Ovary (tissue), 10 donors: ENCODE measurements at places on chromosomes 2 and 18.

DNA sequence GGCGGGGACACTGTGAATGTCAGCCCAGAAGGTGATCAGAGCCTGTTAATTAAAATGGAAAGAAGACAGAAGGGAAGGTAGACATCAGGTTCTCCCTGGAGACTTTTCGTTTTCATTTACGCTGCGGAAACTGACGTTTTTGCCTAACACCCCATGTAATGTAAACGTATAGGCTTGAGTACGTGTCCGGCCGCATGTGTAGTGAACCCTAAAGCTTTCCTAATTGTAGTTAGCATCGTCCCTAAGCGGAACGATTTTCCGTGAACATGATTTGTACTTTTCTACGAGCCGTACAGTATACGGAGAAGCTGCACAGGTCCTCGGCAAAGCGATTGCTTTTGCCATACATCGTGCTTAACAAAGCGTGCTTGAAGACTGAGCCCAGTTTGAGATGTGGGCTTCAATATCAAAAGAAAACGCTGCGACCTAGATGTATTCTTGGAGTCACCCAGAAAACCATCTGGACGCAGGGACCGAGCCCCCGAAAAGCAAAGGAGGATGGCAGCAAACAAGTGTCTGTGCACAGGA, 284 bp downstream of the TIMM21 start:
- no peak for DNase-seq

DNA sequence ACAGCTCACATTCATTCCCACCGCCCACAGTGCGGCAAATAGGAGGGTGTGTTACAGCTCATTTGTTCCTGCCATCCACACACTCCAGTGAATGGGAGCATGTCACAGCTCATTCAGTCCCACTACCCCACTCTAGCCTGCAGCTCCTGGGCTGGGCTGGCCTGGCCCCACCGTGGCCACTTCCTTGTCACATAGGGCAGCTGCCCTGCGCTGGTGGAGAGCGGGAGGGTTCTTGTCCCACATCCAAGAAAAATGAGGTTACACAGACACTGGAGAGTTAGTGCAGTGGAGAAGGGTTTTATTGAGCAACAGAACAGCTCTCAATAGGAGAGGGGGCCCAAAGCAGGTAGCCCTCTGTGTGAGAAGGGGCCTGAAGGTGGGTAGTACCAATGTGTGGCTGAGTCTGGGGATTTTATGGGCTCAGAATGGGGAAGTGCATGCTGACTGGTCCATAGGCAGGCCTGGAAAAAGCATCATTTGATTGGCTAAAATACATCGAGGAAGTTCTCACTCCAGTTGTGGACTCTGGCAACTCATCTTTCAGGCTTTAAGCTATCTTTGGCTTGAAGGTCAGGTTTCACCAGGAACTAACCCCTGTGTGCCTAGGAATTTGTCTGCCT, 249.7 kb downstream of the ETAA1 start:
- no peak for DNase-seq

DNA sequence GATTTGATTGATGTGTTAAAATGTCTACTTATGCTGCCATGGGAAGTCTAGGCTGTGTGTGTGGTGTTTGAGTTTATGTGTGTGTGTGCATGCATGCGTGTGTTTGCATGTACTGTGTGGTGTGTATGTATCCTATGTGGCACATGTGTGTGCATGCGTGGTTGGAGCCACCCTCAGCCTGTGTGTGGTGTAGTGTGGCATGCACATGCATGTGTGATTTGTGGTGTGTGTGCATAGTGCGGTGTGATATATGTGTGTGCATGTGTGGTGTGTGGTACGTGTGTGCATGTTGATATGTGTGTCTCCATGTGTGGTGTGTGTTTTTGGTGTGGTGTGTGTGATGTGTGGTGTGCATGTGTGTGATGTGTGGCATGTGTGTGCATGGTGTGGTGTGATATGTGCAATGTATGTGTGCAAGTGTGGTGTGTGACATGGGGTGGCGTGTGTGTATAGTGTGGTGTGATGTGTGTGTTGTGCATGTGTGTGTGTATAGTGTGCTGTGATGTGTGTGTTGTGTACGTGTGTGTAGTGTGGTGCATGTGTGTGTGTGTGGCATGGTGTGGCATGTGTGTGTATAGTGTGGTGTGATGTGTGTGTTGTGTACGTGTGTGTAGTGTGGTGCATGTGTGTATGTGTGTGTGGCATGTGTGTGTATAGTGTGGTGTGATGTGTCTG, 66.6 kb upstream of the HDAC4 start:
- no peak for DNase-seq

GRCh38 chr2:222752746-222753145, 81.3 kb downstream of the MOGAT1 start:
- DNase-seq: no peak

DNA sequence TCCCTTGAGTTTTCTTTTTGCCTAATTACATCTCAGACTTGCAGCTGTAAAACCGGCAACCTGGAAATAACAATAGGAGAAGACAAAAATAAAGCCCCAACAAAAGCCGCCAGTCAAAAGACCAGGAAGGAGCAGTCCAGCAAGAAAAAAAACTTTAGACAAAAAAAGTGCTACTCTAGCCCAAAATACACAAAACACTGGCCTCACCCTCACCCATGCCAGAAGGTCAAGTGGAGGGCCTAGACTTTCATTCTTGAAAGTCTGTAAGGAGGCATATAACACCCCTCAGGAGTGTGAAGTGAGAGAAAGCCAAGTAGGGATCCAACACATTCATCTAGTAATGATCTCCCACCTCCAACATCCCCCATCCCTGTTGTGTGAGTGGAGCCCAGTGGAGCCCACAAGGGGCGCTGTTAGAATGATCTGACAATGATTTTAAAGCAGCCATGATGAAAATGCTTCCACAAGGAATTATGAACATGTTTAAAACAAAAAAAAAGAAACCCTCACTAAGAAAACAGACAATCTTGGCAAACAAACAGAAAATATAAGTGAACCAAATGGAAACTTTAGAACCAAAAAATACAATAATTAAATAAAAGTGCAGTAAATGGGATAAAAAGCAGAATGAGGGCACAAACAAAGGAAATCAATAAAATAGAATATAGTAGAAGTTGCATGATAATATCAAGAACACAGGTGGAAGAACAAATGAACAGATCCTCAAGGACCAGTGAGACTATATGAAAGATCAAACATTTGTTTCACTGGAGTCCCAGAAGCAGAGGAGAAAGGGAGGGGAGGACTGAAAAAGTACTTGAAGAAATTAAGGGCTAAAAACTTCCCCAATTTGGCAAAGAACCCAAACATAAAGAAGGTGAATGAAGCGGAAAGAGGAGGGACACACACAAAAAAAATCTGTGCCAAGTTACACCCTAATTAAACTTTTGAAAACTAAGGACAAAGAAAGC, 23.9 kb downstream of the SESTD1 start:
- no peak for DNase-seq

DNA sequence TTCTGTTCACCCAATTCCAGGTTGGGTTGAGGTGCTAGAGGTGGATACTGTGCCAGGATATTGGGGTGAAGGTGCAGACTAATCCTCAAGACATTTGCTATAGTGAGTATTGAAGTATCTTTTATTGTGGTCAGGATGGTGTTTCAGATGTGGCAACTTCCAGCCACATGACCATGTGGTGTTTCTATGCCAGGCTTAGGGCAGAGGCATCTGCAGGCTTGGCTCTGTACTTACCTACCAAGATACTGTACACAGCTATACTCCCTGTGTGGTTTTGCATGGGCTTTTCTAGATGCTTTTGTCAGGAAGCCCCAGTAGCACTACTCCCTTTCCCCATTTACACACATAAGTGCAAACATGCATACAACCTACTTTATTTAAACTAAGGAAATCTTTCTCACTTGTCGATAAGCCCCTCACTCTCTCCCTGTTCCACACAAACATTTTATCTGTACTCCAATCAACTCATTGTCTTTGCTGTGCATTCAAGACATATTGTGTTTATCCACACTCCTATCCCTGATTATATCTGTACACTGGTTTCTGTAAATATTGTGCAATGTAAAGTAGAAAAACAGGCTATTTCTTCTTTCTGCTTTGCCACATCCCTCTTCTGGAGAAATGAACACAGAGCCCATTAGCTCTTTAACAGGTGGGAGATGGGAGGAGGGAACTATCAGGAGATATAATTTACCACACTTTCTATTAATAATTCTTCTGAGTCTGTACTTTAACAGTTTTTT, 12.3 kb downstream of the ARL6IP6 start:
- DNase-seq: no peak

GRCh38 chr18:495017-495416, 5.5 kb downstream of the COLEC12 start:
- DNase-seq: no peak

DNA sequence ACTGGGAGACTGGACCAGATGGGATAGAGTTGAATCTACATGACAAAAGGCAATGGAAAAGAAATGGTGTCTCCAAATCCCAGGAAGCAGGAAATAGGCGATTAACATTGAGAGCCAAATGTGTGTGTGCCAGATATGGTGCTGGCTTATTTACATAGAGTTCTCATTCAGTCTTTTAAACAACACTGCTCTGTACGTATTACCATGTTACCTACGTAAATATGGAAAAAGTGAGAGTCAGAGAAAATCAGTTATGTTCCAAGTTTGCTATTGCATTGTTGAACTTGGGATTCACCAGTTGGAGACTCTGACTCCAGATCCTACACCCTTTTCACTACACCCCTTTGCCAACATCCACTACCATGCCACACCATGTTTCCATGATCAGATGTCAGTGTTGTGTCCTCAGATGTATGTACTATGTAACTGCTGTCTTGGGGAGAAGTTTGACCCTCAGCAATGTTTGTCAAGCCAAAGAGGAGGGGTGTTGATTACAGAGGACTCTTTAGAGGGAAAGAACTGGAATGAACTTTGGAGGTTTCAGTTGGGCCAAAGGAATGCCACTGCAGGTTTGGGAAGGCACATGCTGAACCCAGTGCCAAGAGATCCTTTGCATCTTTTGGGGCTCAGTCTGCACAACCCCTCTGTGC, 19.6 kb upstream of the GREB1 start:
- no peak for DNase-seq

- DNase-seq: no peak
These were observed 25.7 kb upstream of the THOC1 start for GRCh38 chr18:293536-293935.

- DNase-seq: no peak
These were observed 256.1 kb downstream of the XIRP2 start for GRCh38 chr2:167144179-167144898.

DNA sequence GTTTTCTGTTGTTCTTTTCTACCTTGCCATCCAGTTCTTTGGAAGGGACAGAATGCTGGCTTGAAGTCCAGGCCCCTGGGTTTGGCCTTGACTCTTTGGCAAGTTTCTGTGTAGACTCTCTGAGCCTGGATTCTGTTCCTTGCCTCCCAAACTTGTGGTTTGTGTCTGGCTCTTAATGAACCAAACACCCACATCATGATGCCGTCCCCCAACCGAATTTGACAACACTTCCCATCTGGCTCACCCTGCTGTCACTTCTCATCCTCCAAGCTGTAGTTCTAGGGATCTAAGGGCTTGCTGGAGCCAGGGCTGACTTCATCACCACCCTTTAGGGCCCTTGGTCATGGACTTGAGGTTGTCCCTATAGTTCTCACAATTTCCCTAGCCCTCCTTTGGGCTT, 68.9 kb upstream of the CELF4 start:
- no peak for DNase-seq

- no peak for DNase-seq
These were observed 61.5 kb downstream of the EFR3B start for GRCh38 chr2:25103287-25103871.

DNA sequence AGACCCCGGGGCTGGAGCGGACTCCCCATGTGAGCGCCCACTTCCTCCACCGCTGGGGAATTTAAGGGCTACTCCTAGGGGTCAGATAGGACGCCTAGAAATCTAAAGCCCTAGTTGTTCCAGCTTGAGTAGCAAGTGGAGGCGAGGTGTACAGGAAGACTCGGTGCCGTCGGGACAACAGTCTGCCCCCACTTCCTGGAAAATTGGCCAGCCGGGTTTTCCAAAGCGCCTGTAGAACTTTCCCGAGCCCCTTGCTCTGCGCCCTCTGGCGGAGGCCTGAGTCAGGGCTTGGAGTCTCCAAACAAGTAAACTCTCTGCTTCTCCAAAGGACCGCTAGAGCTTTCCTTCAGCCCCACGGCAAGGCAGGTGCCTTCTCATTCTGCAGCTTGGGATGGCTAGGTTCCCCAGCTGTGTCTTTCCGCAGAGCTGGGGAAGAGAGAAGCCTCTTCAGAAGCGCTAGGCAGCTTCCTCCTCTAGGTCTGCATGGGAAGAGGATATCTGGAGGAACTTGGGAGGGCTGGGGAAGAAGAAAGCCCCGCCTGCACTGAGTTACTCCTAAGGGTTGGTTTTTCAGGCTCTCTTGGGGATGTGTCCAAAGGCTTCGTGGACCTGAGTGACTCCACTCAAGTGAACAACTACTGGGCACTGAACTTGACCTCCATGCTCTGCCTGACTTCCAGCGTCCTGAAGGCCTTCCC, 681 bp downstream of the SPR start:
- peak; percentile 90 for DNase-seq

DNA sequence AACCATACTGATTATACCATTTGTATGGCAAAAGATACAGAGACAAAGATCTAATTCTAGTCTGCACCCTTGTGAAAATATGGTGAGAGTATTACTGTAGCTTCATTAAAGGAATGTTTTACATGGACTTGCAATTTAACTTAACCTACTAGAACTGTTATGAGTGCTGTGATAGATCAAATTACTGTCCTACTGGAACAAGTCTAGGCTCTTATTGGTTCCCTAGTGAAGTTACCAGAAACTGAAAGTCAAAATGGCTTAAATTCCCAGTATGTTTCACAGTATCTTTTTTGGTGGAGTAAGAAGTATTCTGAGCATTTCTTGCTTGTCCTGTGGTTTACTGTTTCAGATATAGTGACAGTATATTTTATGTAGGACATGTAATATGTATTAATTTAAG, 3.8 kb upstream of the TBR1 start:
- no peak for DNase-seq
